ENCODE measurements at places on chromosomes 2 and 18. TPM values are rescaled to one million over a fixed set of nuclear protein-coding genes. Genes with fewer than 3 reads are reported as not detected.

LTBP1 gene
- 326 TPM for total RNA-seq

IL37 gene
- not detected for total RNA-seq

NDUFS1 gene
- total RNA-seq = 187 TPM

LYPD6 gene
- 0.90 TPM for total RNA-seq

AQP12A gene
- not detected for total RNA-seq

KLHL30 gene
- total RNA-seq = under 0.01 TPM

C2orf78 gene
- total RNA-seq = not detected

BOD1L2 gene
- not detected for total RNA-seq

ARHGEF4 gene
- total RNA-seq = 3.3 TPM

TMEM182 gene
- total RNA-seq = 1.3 TPM

PCARE gene
- not detected for total RNA-seq

SGPP2 gene
- not detected for total RNA-seq

GAL3ST2 gene
- not detected for total RNA-seq

BOLL gene
- total RNA-seq = not detected

LINC00305 gene
- not detected for total RNA-seq

PRKCE gene
- total RNA-seq = 32.4 TPM

SALL3 gene
- total RNA-seq = not detected

DES gene
- total RNA-seq = 4.3 TPM

GALNT14 gene
- not detected for total RNA-seq

NYAP2 gene
- not detected for total RNA-seq

TRABD2A gene
- 19.7 TPM for total RNA-seq

ST6GAL2 gene
- not detected for total RNA-seq

MYOM1 gene
- total RNA-seq = under 0.01 TPM

PIEZO2 gene
- 3.3 TPM for total RNA-seq

ACMSD gene
- not detected for total RNA-seq

NETO1 gene
- total RNA-seq = 0.36 TPM

PNO1 gene
- 14.7 TPM for total RNA-seq

CPO gene
- not detected for total RNA-seq

SOWAHC gene
- total RNA-seq = 4.8 TPM

SLC14A1 gene
- 21.7 TPM for total RNA-seq

KCNIP3 gene
- total RNA-seq = 0.83 TPM

SKOR2 gene
- not detected for total RNA-seq

RFTN2 gene
- 2.3 TPM for total RNA-seq

HDAC4 gene
- 3.3 TPM for total RNA-seq

GPR55 gene
- total RNA-seq = not detected

CTNNA2 gene
- total RNA-seq = not detected

SLC16A14 gene
- 0.56 TPM for total RNA-seq

C1GALT1C1L gene
- 0.28 TPM for total RNA-seq

CCBE1 gene
- total RNA-seq = 93.9 TPM

ZC3H6 gene
- total RNA-seq = 2.2 TPM

CLEC4F gene
- not detected for total RNA-seq

MSGN1 gene
- not detected for total RNA-seq

ACOXL gene
- total RNA-seq = not detected

RGPD6 gene
- total RNA-seq = 10.6 TPM

PLEKHH2 gene
- 1.7 TPM for total RNA-seq

GBX2 gene
- total RNA-seq = not detected

MAP3K19 gene
- total RNA-seq = not detected

PROC gene
- total RNA-seq = not detected

CYRIA gene
- total RNA-seq = 1.7 TPM

FBXO15 gene
- total RNA-seq = 0.90 TPM

CD8A gene
- total RNA-seq = not detected

PRSS56 gene
- total RNA-seq = not detected

EHD3 gene
- total RNA-seq = 39.8 TPM

SNTG2 gene
- 0.56 TPM for total RNA-seq

SPP2 gene
- total RNA-seq = not detected

UGT1A4 gene
- not detected for total RNA-seq

KLHL41 gene
- total RNA-seq = 0.28 TPM

SERPINB11 gene
- total RNA-seq = not detected

GLS gene
- 279 TPM for total RNA-seq

Measured in IMR-90 (cell line).